Fibroblast of skin of left quadriceps (primary cell): ENCODE measurements at places on chromosomes 4 and X.

DNA sequence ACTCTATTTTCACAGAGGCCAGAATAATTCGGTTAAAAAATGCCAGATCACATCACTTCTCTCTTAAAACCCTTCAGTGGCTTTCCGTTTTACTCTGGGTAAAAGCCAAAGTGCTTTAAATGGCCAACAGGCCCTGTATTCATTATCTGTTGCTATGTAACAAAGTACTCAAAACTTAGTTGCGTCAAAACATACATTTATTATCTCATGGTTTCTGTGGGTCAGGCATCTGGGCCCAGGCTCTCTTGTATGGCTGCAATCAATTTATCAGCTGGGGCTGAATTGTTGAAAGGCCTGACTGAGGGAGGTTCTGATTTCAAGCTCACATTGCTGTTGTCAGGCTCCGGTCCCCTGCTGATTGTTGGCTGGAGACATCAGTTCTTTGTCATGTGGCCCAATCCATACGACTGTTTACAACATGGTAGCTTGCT lies 72.7 kb upstream of the H2AZ1 start:
- DNase-seq = no peak

- DNase-seq = peak; percentile 5
These were observed 75.3 kb upstream of the GRIA3 start for GRCh38 chrX:123108513-123109427.

DNA sequence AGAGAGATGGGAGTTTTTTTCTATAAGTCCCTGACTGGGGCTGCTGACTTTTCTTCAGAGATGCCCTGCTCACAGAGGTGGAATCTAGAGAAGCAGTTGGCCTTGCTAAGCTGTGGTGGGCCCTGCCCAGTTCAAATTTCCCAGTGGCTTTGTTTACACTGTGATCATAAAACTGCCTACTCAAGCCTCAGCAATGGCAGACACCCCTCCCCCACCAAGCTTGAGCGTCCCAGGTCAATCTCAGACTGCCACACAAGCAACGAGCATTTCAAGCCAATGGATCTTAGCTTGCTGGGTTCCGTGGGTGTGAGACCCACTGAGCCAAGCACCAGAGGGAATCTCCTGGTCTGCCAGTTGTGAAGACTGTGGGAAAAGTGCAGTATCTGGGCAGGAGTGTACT lies 199.8 kb upstream of the WDFY3 start:
- no peak for DNase-seq

DNA sequence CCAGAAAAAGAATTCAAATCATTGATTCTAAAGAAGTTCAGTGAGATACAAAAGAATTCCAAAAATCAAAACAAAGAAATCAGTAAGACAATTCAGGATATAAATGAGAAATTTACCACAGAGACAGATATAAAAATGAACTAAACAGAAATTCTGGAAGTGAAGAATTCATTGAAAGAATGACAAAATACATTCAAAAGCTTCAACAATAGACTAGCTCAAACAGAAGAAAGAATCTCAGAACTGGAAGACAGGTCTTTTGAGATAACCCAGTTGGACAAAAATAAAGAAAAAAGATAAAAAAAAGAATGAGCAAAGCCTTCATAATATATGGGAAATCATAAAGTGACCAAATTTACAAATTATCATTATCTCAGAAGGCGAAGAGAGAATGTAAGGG lies 41.7 kb downstream of the CD99L2 start:
- no peak for DNase-seq

GRCh38 chr4:84971319-84971932 lies 4.9 kb upstream of the WDFY3 start:
- DNase-seq = peak; percentile 33

DNA sequence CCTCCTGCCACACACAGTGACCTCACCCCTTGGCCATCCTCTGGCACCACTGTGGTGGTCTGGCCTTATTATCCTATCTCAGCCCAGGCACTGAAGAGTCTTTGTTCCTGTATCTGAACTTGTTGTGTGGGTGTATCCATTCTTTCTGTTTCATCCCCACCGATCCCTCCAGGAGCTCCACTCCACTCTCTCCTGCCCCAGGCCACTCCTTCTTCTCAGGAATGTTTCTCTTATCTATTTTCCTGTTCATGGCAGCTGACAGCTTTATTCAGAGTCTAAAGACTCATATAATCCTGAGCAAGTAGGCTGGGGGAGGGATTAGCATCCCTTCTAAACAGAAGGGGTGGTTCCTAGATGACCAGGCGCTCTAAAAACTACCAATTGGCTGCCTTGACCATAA lies 150.0 kb downstream of the ANAPC10 start:
- DNase-seq = no peak

GRCh38 chr4:74934016-74934831 lies 1.3 kb downstream of the PARM1 start:
- DNase-seq = no peak

- DNase-seq = no peak
These were observed 98.6 kb downstream of the PDLIM5 start for GRCh38 chr4:94550352-94550751.

- no peak for DNase-seq
These were observed 24.1 kb downstream of the CCDC149 start for GRCh38 chr4:24888475-24889344.

- DNase-seq = no peak
These were observed 292.1 kb downstream of the GASK1B start for GRCh38 chr4:157880761-157881160.

DNA sequence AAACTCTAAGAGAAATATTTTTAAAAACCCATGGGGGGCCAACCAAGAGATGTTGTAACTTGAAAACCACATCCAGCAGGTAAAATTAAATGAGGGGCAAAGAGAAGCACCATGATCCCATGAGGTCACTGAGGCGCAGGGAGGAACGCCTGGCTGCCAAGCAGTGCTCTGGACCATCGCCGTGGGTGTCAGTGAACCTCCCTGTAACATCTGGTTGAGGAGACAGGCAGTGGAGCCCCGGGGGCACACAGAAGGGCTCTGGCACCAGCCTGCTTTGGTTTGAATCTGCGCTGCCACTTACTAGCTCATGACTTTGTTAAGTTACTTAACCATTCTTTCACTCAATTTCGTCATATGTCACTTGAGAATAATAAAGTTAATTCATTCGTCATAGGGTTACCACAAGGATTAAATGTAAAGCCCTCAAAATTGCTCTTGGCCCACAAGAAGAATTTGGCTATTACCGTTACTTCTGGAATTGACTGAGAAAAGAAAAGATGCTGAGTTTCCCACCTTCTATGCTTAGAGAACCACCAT lies 41.6 kb upstream of the SLC25A4 start:
- DNase-seq = no peak

DNA sequence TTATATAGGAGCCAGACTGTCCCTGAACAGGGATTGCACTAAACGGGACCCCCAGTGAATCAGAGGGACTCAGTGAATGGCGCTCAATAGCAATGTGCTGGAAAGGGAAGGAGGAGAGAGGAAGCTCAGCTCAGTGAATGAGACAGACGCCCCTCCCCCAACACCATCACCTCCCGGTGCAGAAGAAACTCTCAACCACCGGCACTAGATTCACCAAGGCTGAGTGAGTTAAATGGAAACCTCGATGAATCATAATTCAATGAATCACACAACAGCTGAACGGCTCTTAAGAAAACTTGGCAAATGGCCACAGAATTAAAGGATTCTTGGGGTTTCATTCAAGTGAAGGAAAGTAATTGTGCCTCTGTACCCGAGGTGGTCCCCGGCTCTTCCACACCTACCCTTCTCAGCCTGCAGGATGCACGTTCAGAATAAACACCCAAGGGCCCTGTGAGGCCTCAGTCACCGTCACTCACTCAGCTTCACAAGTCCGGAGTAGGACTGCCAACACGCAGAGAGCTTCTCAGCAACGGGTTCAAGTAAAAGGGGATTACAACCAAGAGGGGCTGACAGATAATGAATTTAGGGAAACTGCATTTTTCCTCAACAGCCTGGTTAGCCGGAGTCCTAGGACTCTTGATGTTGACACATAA lies 29.3 kb downstream of the CRMP1 start:
- peak; percentile 83 for DNase-seq

GRCh38 chrX:28582511-28582910 lies 4.7 kb upstream of the IL1RAPL1 start:
- DNase-seq = no peak

DNA sequence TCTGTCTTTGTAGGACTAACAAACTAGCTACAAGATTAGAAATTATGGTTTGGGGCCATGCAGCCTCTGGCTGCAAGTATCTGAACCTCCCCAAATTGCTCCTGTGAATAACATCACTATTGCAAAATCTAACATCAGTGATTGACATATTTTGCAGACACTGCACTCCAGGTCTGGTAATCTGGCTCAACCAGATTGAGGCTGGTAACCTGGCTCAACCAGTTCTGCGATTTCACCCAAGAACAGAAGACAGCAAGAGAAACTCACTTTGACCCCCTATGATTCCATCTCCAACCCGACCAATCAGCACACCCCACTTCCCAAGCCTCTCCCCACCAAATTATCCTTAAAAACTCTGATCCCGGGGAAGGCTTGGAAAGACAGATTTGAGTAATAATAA lies 20.9 kb downstream of the SPIN3 start:
- DNase-seq = no peak

GRCh38 chr4:83250687-83251446 lies 33.7 kb downstream of the COQ2 start:
- peak; percentile 50 for DNase-seq
